Fibroblast of skin of back (primary cell): ENCODE measurements at places on chromosomes 11 and 22.

- DNase-seq, result peak; percentile 62
Observed at GRCh38 chr11:106668147-106668546, 350.1 kb downstream of the GUCY1A2 start.

DNA sequence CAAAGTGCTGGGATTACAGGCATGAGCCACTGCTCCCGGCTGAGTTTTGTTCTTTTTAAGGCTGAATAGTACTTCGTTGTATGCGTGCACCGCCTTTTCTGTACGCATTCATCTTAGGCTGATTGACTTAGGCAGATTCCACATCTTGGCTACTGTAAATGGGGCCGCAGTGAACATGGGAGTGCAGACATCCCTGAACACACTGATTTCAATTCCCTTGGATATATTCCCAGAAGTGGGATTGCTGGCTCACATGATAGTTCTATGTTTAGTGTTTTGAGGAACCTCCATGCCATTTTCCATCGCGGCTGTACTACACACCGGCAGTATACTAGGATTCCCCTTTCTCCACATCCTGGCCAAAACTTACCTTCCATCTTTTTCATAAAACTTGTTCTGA, 10.4 kb upstream of the ZNF74 start:
- DNase-seq, result no peak

- DNase-seq, result no peak
Observed at GRCh38 chr11:114017723-114018122, 41.8 kb upstream of the ZBTB16 start.

DNA sequence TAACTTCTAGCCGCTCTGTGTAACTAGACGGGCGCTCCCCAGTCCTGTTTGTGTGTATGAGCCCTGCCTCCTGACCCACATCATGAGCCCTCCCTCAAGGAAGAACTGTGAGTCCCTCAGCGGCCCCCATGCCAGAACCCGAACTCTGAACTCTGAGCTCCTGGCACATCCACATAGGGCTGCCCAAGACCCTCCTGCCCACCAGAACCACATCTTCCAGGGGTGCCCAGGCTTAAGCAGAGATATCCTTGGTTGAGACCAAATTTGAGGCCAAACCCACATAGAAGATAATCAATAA, 3.0 kb downstream of the TRIM29 start:
- DNase-seq, result no peak

DNA sequence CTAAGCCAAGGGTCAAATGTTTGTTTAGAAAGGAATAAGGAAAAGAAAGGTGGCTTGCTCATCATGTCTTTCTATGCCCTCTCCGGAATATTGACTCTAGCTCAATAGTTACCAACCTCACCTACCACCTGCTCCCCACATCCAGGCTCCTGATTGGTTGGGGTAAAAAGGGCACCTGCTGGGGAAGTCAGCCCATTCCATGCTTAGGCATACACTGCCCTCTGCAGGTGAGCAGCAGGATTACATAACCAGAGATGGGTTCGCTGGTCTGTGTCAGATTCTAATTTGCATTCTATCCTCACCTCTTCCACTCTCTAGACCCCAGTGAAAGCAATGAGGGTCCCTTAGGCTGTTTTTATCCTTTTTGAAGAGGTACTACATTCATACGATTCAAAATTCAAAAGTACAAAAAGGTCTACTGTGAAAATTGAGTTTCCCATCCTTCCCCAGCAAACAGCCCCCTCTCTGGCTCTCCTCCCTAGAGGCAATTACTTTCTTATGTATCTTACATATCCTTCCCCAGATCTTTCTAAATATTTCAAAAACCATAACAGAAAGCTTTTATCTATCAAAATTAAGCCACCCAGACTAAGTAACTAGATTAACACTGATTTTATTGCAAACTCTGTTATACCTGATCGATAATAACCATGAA, 98.0 kb upstream of the ASPHD2 start:
- DNase-seq, result peak; percentile 60

- DNase-seq, result no peak
Observed at GRCh38 chr11:1822648-1823375, 12.0 kb upstream of the SYT8 start.

GRCh38 chr11:57237204-57237681, at the start of gene APLNR:
APLNR (minus strand) TSS chr11:57237250; CDS start chr11:57237004, 246 bp downstream.
- DNase-seq, result no peak

- DNase-seq, result no peak
Observed at GRCh38 chr11:117834068-117834810, 9.7 kb upstream of the FXYD2 start.
